ENCODE measurements at places on chromosomes 6 and 20. TPM values are rescaled to one million over a fixed set of nuclear protein-coding genes. Genes with fewer than 3 reads are reported as not detected.

UST gene
- 0.58 TPM for total RNA-seq

DEFB123 gene
- total RNA-seq: not detected

ABRACL gene
- 49.8 TPM for total RNA-seq

LAMA4 gene
- 2.8 TPM for total RNA-seq

RIPPLY2 gene
- total RNA-seq: not detected

NKX2-2 gene
- total RNA-seq: not detected

ATRN gene
- 45.9 TPM for total RNA-seq

SLC22A7 gene
- 269 TPM for total RNA-seq

PARD6B gene
- 10.9 TPM for total RNA-seq

PRSS16 gene
- 0.08 TPM for total RNA-seq

BPIFB1 gene
- 0.18 TPM for total RNA-seq

ENPP5 gene
- total RNA-seq: 0.33 TPM

GRCh38 chr6:38783443-38784228 lies 68.5 kb downstream of the DNAH8 start:
- no peak for DNase-seq

DNA sequence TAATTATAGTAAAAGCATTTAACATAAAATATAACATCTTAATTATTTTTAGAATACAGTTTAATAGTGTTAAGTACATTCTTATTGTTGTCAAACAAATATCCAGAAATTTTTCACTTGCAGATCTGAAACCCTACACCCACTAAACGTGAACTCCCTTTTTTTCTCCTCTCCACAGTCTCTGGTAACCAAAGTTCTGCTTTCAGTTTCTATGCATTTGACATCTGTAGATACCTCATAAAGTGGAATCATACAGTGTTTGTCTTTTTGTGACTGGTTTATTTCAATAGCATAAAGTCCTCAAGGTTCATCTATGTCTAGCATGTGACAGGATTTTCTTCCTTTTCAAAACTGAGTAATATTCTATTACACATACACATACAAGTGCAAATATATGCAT lies 286.3 kb downstream of the BTBD3 start:
- DNase-seq: no peak

DNA sequence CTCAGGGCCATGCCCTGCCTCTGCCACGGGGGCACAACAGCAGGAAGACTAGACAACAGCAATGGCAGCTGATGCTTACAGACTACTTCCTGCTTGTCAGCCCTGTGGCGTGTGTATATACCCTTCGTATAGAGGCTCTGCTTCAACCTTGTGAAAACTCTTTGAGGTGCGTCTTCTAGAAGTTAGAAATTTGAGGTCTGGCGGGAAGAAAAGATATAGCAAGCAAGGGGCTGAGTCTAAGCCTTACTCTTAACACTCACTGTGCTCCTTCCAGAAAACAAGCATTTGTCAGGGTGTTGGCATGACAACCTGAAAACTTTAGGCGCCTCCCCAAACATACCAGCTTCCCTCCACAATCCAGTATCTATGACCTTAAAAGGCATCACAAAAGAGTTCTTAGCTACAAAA lies 33.3 kb downstream of the JPH2 start:
- no peak for DNase-seq

GRCh38 chr6:11397622-11398450 lies 139.7 kb upstream of the TMEM170B start:
- no peak for DNase-seq

- DNase-seq: no peak
Measured at GRCh38 chr6:63305277-63305676, 14.5 kb downstream of the LGSN start.

- DNase-seq: no peak
Measured at GRCh38 chr6:14728396-14729024, 517.4 kb upstream of the JARID2 start.

GRCh38 chr20:32535953-32536823 lies 48.9 kb downstream of the NOL4L start:
- DNase-seq: no peak

- no peak for DNase-seq
Measured at GRCh38 chr6:163756079-163756478, 341.6 kb downstream of the QKI start.

DNA sequence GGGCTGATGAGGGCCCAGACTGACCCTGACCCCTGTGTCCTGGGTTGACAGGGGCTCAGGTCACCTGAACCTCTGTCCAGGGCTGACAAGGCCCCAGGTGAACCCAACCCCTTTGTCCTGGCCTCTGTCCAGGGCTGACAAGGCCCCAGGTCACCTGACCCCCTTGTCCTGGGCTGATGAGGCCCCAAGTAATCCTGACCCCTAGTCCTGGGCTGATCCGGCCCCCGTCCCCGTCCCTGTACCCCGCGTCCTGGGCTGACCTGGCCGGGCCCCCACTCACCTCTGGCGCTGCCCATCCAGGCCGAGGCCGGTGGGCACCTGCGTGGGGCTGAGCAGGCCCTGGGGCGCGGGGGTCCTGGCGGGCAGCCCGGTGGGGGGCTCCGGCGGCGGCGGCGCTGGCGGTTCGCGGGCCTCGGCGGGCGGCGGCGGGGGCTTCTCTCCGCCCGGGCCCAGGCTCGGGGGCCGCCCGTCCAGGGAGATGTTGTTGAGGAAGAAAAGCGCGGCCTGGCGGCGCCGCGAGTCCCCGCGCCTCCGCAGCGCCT lies 379 bp downstream of the CABLES2 start:
- peak; percentile 66 for DNase-seq

- no peak for DNase-seq
Measured at GRCh38 chr6:144767051-144767450, 481.9 kb downstream of the UTRN start.

GRCh38 chr20:47276851-47277534 lies 79.5 kb downstream of the ZMYND8 start:
- DNase-seq: peak; percentile 49

DNA sequence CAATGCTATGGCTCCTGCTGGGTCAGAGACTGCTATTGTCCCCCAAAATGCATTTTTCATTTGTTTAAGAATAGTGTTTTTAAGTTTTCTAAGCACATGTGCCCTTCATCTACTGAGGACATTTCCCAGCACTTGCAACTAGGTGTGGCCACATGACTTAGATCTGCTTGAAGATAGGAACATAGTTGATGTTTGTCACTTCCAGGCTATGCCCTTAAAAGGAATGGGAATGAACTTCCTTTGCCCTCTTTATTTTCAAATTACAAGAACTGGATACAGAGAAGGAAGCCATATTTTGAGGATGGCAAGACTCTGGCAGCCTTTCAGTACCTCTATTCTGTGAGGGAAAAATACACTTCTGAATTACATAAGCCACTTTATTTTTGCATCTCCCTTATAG lies 203.0 kb upstream of the TFAP2D start:
- no peak for DNase-seq

DNA sequence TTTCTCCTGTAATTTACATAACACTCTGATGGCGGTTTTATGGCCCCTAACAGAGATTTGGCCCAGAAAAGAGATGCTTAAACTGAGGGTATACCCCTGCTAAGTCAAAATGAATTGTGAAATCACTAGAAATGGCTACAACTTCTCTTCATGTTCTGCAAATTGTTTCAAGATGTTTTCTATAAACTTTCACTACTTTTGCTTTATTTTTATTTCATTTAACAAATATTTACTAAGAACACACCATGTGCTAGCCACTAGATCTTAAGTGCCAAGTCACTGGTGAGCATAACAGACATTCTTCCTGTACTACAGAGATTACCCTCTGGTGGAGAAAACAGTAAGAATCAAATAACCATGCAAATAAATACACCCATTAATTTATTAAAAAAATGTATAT lies 87.6 kb downstream of the KCNQ5 start:
- DNase-seq: no peak

- no peak for DNase-seq
Measured at GRCh38 chr20:7687065-7687464, 253.2 kb downstream of the HAO1 start.

DNA sequence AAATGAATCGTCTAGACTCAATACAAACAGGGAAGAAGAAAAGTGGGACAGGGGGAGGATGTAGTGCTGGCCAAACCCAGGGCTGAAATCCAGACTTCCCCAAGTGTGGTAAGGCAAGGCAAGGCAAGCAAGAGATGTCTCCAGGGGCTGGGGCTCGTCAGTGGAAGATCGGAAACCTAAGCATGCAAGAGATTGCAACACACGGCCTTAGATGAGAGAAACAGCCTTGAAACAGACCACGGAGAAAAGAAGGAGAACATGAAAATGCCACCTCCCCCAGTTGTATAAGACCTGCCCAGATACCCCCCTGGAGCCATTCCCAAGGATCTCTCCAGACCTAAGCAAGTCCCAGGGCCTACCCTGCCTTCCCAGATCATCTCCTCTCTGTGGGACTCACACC lies 20.0 kb downstream of the VEGFA start:
- no peak for DNase-seq

- no peak for DNase-seq
Measured at GRCh38 chr6:160895562-160895961, 96.0 kb upstream of the MAP3K4 start.

- no peak for DNase-seq
Measured at GRCh38 chr6:85432554-85432953, 17.3 kb upstream of the NT5E start.

DNA sequence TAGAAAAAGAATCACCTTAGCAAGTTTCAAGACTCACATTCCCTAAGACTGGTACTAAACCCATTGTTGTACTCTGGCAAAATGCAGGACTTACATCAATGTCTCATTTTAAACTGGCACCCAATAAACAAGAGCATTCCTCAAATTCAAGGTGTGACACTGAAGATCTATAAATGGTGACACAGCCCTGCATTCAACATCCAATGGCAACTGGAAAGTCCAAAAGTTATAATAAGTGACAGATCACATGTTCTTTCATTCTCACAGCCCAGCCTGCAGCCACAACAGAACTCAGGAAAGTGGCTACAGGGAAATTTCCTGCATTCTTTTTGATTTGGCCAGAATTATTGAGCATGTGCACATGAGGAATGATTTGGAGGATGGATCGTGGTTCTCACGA lies 57.5 kb downstream of the MBOAT1 start:
- DNase-seq: no peak

DNA sequence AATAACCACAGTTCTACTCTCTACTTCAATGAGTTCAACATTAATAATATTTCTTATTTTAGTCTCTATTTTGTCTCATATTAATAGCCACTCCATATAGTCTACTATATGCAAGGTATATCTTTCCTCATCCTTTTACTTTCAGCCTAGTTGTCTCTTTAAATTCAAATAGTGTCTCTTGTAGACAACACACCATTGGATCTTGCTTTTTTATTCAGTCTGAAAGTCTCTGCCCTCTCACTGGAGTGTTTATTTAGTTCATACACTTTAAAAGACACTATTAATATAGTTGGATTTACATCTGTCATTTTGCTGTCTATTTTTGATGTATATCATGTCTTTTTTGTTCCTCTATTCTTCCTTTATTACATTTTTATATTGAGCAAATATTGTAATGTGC lies 103.5 kb downstream of the RFPL4B start:
- DNase-seq: no peak

DNA sequence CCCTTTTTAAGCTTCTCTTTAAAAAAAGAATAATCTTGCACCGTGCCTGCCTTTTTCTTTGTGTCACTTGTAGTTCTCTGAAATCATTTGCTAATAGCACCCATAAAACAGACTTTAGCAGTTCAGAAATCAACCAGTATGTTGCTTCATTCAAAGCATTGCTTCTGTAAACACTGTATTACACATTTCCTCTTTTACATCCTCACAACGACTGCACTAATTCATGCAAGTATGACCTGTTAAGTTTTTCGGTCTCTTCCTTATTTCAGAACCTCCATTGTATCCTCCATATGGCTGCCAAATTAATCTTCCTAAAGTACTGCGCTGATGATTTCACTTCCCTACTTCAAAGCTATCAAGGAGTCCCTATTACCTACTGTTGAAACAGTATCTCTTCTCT lies 142.9 kb upstream of the RNF217 start:
- no peak for DNase-seq

- DNase-seq: no peak
Measured at GRCh38 chr6:55968926-55969325, 93.5 kb upstream of the BMP5 start.

DNA sequence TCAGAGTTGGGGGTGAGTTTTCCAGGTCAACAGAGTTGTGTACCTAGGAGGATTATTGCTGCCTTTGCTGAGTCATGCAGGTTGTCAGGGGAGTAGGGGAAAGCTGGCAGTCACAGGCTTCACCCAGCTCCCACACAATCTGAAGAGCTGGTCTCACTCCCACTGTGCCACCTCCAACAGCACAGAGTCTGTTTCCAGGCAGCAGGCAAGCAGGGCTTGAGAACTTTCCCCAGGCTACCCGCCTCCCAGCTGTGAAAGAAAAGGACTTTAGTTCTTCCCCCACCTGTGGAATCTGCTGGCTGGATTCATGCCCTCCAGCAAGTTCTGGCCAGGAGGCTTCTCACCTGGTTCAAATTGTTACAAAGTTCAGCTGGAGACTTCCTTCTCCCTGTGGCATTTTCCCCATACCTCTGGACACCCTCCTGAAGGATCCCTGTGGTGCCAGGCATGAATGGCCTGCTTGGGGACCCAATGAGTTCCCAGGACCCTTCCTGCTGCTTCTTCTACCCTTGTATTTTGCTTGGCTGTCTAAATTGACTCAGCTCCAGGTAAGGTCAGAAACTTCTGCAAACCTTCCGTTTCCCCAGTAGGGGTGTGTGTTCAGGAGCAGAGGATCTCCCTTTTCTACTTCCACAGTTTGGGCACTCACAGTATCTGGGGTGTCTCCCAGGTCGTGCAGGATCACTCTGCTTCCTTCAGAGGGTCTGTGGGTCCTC lies 378.1 kb upstream of the MAN1A1 start:
- peak; percentile 48 for DNase-seq

DNA sequence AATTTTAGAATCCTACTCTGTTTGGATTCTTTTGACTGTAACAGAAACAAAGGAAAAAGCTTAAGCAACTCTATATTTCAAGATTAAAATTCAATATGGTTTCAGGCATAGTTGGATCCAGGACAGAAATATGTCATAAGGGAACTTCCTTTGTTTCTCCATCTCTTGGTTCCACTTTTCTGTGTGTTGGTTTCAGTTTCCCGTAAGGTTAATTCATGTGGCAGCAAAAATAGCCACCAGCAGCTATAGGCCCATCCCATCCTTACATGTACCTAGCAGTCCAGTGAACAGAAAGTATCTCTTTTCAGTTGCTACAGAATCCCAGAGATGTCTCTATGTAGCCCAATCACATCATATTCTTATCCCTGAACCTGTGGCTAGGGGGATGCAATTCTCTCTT lies 8.8 kb upstream of the FAM8A1 start:
- no peak for DNase-seq

- no peak for DNase-seq
Measured at GRCh38 chr20:22690616-22691179, 106.3 kb upstream of the FOXA2 start.

GRCh38 chr6:164396071-164397047 lies 913.0 kb downstream of the C6orf118 start:
- no peak for DNase-seq

- DNase-seq: no peak
Measured at GRCh38 chr20:45067558-45067957, 33.4 kb downstream of the KCNS1 start.

DNA sequence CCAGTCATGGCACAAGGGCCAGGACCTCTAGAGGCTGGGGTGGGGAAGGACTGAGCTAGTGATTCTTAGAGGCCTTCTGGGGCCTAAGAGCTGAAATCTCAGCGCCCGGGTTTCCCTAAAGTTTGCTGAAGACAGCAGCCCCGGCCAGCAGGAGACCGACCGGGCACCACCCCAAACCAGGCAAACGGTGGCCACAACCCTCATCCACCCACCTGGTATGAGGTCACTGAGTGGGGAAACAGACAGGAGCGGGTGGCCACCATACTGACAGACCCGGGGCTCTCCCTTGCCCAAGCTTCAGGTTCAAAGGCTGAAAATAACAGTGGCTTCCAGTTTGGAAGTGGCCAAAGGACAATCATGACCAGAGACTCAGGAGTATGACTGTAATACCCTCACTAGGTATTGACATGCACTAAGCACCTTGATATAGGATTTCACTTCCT lies 35.0 kb upstream of the ID1 start:
- DNase-seq: peak; percentile 54

All from left lobe of liver (tissue), 2 donors.